ENCODE measurements at places on chromosomes 6 and 20.

DNA sequence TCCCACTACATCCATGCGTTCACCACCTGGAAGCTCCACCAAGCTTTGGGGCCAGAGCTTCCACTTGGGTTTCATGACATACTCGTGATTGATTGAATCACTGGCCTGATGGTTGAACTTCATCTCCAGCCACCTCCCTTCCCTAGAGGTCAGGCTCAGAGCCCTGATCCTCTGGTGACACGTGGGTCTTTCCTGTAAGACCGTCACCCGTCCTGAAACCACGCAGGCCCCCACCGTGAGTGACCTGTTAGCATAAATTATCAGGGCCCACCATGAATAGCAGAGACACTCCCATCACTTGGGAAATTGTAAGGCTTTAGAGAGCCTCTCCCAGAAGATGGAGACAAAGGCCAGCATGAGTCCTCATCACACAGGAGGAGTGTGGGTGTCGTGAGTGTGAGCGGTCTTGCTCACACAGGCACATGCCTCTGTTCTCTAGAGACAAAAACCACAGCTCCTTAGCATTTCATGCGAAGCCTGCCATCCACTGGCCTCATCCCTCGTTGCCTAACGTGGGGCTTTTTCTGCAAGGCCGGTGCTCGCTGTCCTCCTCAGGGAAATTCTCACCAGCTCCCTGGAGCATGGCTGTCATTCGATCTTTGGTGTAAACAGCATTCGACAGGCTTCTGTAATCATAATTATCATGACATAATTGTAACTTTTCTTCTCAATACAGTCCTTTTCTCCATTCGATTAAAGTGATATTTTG, 65.1 kb upstream of the DUSP22 start:
- DNase-seq: no peak

DNA sequence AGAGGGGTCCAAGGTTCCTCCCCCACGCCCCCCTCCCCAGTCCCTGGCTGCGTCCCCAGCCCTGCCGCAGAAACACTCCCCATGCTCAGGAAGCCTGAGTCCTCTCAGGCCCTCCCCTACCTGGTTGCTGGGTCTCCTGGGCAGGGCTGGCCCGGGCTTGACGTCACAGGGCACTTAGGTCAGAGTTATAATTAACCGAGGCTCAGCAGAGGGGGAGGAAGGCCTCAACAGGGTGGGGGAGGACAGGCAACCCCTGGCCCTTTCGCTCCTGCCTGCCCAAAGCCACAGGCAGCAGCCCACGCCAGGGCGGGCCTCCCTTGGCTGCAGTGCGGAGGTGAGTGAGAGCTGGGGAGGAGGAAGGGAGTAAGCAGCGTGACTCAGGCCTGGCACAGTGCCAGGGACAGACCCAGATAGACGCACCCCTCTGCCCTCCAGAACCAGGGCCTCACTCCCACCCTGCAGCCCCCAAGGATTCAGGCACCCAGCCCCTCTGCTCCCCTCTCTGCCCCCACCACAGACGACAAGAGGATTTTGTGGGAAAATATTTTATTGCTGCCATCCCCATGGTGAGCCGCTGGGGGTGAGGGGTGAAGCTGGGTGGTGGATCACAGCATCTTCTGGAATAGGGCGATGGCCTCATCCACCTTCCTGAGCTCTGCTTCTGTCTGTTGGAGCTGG, at the start of gene VWA7:
TSS of gene VWA7 (minus strand) at position 340 of the 678 bp plus-strand sequence. CDS start 549 bp downstream, outside the sequence.
- DNase-seq: peak; percentile 90

DNA sequence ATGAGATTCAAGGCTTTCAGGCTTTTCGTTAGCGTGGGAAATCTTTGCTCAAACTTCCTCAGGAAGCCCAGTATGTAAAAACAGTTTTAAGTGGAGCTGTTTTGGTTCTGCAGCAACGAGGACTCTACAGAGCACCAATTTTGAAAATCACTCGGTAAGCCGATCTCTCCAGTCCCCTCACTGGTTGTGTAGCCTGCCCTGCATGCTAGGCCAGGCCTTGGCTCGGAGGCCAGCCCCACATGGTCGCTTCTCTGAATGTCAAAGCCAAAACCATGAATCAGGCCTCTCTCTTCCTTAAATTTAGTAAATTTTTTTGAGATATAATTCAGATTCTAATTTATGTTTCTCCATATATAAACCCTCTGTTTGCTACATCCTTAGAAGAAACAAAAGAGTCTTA, 108.0 kb downstream of the CHD6 start:
- DNase-seq: no peak

DNA sequence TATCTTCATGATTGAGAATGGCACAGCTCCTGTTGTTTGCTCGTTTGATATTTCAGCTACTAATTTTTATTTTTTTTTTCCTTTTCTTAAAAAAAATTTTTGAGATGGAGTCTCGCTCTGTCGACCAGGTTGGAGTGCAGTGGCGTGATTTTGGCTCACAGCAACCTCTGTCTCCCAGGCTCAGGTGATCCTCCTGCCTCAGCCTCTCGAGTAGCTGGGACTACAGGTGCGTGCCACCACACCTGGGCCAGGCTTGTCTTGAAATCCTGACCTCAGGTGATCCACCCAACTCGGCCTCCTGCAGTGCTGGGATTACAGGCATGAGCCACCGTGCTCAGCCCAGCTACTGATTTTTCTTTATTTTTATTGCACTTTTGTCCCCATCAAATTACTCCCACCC, 150.2 kb upstream of the SIM1 start:
- no peak for DNase-seq

GRCh38 chr20:56328861-56329260, 29.9 kb upstream of the FAM210B start:
- DNase-seq: no peak
